ENCODE measurements at places on chromosomes 13 and 19.

DNA sequence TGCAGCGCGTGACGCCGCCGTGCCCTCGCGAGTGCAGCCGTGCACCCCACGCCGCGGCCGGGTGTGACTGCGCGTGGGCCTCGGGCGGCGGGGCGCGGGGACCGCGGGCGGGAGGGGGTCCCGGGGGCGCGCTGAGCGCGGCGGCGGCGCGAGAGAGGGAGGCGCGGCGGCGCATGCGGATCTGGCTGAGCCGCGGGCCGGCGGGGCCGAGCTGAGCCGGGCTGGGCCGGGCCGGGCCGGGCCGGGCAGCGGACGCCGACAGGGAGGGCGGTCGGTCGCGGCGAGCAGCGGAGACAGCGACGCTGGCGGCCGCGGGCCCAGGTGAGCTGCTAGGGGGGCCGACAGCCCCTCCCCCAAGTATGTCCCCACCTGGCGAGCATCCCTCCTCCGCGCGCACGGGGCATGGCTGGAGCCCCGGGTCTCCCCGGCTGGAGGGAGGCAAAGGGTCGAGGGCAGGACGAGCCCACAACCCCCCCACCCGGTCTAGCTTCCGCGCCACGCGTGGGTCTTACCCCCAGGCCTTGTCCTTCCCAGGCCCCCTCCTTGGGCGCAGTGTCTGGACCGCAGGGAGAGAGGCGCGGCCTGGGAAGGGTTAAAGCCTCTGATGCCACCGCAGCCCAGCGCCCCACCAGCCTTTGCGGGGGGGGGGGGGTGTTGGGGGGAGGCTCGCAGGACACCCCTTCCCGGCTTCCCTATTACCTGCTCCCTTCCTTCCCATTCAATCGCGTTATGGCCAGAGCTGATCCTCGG is at the start of gene SPTBN4:
SPTBN4 (plus strand) TSS at position 17 of the 750 bp plus-strand sequence. CDS start 5,621 bp downstream, outside the sequence.
- DNase-seq, result no peak

- no peak for DNase-seq
Measured at GRCh38 chr13:73341748-73342147, 282.9 kb downstream of the KLF5 start.

- peak; percentile 18 for DNase-seq
Measured at GRCh38 chr13:32314271-32315237, 609 bp downstream of the ZAR1L start.

DNA sequence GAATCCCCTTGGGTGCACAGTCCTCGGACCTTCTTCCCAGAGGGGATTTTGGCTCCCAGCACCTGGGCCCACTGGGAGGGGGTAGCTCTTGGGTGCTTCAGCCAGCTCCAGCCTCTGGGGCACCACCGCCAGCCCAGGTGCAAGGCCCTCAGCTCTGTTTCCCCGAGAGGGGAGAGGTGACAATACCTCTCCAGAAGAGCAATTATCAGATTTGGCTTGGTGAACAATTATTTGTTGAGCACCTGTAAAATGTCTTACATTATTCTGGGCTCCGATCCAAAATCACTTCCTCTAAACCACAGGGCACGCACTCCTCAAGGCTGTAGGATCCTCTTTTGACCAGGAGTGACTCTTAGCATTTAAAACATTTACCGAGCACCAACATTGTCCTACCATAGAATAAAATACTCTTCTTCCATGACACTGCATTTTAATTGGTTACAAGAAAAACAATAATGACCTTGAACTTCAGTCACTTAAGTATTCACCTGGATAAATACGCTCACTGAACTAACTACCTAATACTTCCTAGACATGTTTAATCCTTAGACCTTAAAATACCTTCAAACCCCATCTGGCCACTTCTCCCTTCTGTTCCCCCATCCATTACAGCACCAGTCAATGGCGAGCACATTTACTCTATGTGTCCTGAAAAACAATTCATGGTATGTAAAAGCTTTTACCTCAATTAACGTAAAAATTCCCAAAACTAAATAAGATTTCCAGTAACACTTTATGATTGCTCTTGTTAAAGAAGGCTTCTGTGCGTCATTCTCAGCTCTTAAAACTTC is 54.8 kb downstream of the ABCC4 start:
- DNase-seq, result no peak

DNA sequence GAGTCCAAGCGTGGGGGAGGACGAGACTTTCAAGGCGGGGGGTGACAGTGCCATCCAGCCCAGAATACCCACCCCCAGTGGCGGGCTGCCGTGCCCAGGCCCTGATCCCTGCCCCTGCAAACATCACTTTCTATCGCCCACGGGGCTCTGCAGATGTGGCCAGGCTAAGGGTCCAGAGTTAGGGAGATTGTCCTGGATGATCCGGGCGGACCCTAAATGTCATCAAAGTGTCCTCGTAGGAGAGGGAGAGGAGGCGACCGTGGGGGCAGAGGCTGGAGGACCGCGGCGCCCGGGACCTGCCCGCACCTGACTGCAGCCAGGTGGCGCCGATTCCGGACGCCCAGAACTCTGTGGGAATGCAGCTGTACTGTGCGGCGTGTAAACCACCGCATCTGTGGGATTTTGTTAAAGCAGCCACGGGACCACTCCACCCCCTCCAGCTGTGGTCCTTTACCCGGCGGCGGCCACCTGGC is 32.4 kb downstream of the GJA3 start:
- no peak for DNase-seq

GRCh38 chr19:30116984-30117555 is 175.0 kb downstream of the URI1 start:
- DNase-seq, result no peak

DNA sequence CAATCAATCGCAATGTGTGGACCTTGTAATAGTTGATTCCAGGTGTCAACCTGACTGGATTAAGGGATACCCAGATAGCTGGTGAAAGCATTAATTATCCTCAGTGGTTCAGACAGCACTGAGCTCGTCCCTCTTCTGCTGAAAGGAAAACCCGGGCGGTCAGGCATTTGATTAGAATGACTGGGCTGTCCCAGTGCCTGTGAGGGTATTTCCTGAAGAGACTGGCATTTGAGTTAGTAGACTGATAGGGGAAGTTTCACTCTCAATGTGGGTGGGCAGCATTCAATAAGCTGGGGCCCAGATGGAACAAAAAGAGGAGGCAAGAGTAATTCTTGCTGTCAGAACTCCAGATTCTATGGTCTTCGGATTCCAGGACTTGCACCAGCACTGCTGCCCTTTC is 31.9 kb downstream of the KPNA3 start:
- DNase-seq, result no peak

- no peak for DNase-seq
Measured at GRCh38 chr19:46840498-46840942, 10.1 kb downstream of the AP2S1 start.

- no peak for DNase-seq
Measured at GRCh38 chr13:106874323-106874722, 306.4 kb upstream of the ARGLU1 start.

- no peak for DNase-seq
Measured at GRCh38 chr19:45924891-45925447, 10.4 kb upstream of the NANOS2 start.

DNA sequence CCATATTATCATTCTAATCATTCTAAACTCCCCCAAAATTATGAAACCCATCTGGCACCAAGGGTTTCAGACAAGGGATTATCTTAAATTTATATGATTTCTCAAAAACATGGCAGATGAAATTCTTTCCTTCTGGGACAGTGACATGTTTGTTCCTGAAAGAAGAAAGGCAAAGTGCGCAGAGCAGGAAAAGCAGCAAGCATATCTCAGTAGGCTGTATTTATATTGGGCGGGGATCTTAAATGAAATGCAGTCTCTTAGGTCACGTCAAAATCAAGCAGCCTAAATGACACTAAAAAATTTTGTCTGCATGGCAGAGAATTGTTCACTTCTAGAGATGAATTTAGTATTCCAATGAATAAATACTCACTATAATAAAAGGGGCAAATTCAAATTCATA is 49.3 kb downstream of the RCBTB2 start:
- no peak for DNase-seq

DNA sequence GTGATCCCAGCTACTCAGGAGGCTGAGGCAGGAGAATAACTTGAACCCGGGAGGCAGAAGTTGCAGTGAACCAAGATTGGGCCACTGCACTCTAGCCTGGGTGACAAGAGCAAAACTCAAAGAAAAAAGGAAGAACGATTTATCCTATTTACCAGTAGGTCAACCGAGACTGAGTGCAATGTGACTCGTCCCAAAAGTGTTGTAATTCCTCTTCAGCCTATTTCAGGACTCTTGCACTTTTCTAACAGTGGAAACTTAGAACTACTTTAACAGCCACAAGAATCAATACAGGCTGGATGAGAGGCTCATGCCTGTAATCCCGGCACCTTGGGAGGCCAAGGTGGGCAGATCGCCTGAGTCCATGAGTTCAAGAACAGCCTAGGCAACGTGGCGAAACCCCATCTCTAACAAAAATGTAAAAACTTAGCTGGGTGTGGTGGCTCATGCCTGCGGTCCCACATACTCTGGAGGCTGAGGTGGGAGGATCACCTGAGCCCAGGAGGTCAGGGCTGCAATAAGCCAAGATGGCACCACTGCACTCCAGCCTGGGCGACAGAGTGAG is 4.3 kb upstream of the NR1H2 start:
- DNase-seq, result no peak

DNA sequence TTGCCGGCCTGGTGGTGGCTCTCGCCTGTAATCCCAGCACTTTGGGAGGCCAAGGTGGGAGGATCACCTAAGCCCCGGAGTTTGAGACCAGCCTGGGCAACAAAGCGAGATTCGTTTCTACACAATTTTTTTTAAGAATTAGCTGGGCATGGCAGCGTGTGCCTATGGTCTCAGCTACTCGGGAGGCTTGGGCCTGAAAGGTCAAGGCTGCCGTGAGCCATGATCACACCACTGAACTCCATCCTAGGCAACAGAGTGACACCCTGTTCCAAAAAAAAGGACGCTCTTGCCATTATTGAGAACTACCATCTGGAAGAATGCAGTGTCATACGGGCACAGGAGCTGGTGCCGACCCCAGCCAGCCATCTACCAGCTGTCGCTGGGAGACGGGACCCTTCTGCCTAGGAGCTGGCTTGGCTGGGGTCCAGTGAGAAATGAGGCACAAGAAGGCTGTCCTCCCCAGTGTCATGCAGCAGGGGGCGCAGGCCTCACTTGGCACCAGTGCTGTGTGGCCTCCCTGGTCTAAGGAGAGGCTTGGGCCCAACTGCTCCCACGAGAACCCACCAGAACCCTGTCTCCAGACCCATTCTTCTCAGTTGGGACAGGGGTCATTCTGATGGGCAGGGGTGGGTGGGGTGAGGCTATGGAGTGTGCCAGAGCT is 12.2 kb upstream of the RELB start:
- no peak for DNase-seq

- no peak for DNase-seq
Measured at GRCh38 chr19:17590866-17591265, 35.4 kb downstream of the COLGALT1 start.

DNA sequence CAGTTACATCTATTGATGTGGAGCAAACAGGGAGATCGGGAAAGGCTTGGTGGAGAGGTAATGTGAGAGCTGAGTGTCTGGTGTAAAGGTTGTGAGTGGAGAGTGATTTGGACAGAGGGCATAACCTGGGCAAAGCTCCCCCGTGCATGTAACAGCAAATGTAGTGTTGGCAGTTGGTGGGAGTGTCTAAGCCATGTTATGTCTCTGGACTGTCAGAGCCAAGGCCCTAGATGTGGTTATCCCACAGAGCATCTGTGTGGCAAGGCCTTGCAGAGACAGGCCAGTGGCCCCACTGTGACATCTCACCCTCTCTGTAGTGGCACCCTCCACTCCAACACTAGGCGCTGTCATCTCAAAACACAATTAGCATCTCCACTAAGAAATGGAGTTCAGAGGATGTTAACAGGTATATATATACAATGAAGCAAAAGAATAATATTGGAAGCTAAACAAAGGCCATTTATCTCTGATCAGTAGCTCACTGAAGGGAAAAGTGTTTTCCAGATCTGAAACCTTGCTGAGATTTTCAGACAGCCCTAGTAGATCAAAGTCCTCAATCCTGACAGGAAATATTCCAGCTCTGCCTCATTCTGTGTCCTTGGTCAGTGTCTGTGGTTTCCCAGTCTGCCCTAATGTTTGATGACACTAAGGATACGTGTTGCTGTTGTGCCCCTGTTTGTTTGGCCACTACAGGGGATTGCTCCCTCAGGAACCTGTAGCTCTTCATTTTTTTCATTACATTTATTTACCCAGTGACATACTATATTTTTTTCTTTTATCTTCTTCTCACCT is 20.2 kb downstream of the POLR1D start:
- no peak for DNase-seq
